ENCODE measurements at places on chromosomes 12 and 14.

DNA sequence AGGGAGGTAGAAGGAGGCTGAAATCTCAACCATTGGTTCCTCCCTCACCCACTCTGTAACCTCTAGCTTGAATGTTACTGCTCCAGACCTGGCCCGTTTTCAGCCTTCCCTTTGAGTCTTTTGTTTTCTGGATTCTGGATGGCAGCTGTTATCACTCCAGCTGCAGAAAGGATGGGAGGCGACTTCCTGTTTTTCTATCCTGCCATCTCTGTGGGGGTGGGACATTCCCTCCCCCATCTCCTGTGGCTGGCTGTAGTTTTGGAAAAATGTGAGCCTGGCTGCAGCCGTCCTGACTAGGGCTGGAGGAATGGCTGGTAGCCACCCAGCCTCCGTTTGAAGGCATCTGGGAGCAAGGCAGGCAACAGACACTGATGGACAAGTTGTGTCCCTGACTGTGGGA, 2.9 kb upstream of the PPFIBP1 start:
- no peak for DNase-seq

DNA sequence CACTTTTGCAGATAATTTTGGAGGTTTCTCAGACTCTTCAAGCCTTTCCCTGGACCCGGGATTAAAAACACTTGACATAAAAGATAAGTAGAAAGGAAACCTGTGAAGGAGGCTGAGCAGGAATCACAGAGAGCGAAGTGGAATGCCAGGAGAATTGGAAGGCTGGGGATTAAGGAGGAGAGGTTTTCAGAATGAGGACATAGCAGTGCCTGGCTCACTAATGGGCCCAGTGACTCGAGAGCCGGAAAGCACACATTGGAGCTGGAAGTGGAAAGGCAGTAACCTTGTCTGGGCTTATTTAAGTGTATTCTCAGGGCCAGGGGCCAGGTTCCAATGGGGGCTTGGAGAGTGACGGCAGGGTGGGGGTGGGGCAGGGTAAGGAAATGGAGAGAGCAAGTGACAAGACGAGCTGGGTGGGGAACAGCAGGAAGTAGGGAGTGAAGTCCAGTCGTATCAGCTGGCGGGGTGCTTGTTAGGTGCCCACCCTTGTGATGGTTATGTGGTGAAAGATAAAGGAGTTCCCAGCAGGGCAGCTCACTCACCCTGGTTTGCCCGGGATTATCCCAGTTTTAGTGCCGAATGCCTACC, 13.1 kb downstream of the EVL start:
- no peak for DNase-seq

- no peak for DNase-seq
These were observed 241.0 kb upstream of the ATP2B1 start for GRCh38 chr12:89949457-89950195.

DNA sequence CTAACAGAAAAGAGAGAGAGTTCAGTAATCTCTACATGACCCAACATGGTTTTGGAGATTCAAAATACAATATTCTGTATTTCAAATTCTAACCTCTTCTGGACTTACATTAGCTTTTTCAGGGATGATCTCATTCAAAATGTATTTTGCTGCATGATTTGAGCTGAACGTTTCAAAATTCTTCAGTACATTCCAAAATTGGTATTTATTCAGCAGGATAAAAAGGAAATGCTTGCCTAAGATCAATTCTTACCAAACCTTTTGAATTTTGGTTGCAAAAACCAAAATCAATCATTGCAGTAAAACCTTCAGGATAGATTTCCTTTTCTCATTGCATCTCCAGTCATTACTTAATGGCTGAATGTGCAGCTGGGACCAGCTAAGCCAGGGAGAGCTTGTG, 1761.3 kb upstream of the SEL1L start:
- DNase-seq: peak; percentile 39

GRCh38 chr12:19810213-19810612, 370.9 kb downstream of the AEBP2 start:
- no peak for DNase-seq

DNA sequence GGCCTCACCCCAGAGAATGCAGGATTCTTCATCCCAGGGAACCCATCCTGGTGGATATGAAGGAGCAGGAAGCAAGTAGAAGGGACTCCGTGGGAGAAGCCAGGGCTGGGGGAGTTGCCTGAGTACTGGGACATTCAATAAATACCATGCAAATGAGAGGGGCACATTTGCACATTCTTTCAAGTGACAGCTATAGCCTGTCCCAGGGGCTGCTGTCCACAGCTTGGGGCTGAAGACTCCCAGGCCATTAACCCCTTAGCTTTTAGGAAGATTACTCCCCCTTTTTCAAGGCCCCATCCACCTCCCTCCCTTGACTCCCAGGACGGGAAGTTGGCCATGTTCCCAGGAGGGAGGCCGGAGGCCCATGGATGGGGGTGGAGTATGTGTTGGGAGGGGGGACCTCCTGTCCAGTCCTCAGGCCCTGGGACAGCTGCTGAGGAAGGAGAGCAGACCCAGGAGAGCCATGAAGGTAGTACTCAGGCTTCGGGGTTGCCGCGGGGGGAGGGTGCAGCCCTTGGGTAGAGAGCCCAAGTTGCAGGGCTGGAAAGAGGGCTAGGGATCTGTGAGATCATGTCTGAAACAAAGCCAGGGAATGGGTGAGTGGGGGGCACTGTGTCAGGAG, 974 bp upstream of the TNS2 start:
- DNase-seq: peak; percentile 14

GRCh38 chr14:69483765-69484443, 624 bp upstream of the PLEKHD1 start:
- DNase-seq: peak; percentile 60

DNA sequence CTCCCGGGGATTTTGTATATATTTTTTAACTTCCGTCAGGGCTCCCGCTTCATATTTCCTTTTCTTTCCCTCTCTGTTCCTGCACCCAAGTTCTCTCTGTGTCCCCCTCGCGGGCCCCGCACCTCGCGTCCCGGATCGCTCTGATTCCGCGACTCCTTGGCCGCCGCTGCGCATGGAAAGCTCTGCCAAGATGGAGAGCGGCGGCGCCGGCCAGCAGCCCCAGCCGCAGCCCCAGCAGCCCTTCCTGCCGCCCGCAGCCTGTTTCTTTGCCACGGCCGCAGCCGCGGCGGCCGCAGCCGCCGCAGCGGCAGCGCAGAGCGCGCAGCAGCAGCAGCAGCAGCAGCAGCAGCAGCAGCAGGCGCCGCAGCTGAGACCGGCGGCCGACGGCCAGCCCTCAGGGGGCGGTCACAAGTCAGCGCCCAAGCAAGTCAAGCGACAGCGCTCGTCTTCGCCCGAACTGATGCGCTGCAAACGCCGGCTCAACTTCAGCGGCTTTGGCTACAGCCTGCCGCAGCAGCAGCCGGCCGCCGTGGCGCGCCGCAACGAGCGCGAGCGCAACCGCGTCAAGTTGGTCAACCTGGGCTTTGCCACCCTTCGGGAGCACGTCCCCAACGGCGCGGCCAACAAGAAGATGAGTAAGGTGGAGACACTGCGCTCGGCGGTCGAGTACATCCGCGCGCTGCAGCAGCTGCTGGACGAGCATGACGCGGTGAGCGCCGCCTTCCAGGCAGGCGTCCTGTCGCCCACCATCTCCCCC, 777 bp downstream of the ASCL1 start:
- DNase-seq: peak; percentile 80

DNA sequence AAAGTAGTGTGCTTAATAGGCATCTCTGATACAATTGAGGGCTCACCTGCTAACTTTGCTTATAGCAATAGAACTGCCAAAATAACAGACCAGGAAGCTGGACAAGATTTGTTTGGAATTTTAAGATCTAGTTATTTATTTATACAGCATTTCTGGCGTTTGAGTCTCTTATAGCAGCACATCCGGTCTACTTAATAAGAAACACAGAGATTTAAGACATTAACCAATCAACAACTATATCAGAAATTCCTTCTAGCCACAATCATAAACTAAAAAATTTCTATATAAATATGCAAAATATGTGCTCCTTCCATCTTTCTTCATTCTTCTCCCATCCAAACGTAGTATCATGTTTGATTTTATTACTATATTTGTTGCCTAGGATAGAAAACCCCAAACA, 2.6 kb downstream of the RTN1 start:
- no peak for DNase-seq

GRCh38 chr12:129854591-129854990, 49.2 kb downstream of the TMEM132D start:
- DNase-seq: no peak

DNA sequence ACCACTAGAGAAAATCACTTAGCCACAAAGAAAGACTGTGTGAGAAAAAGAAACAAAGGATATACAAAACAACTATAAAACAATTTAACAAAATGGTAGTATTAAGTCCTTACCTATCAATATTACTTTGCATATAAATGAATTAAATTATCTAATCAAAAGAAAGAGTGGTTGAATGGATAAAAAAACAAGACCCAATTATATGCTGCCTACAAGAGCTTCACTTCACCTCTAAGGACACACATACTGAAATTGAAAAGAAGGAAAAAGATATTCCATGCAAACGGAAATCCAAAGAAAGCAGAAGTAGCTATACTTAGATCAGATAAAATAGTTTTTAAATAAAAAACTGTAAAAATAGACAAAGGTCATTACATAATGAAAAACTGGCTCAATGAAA, 134.9 kb upstream of the CCDC196 start:
- DNase-seq: no peak

DNA sequence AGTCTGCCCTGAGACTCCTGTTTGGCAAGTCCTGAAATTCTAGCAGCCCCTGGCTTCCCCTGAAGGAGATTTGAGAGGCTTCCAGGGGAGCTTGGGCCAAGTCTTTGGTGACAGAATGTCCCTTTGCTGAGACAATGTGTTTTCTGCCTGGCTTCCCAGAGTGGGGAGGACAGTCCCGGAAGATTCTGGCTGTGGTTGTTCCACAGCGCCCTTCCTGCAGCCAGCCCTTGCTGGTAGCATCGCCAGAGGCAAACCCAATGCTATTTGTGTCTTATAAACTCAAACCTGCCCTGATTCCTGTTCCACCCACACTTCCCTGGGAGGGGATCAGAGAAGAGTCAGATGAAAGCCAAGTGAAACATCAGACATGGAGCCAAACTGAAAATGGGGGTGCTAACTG, 56.4 kb upstream of the OAS1 start:
- DNase-seq: no peak

DNA sequence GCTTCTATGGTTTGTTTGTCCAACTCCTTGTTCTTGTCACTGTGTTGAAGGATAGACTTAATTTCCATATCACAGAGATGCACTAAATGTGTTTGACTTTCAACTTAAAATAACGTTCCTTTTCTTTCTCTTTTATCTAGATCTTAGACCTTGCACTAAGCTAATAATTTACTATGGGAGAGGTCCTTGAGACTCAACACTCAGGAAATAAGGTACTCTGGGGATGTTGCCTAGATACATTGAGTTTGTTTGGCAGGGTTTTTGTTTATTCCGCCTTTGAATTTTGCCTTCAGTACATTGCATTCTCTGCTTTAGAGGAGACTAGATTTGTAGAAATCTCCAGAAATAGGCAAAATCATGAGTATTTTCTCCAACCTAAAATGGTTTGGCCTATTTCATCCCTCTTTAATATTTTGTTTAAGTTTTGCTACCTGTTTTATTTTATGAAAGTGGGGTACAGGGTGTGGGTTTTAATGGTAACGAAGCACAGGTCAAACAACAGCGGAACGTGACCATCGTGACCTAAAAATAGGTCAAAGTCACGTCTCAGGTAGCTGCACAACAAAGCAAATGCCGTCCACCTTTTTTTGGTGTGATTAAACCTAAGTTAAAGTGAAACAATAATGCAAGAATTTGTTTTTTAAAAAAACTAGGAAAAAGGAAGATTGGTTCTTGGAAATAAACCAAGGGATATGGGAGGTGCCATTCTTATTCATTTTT, 115.3 kb upstream of the CPSF6 start:
- DNase-seq: no peak

- no peak for DNase-seq
These were observed 2.9 kb upstream of the ATG14 start for GRCh38 chr14:55414551-55414950.

DNA sequence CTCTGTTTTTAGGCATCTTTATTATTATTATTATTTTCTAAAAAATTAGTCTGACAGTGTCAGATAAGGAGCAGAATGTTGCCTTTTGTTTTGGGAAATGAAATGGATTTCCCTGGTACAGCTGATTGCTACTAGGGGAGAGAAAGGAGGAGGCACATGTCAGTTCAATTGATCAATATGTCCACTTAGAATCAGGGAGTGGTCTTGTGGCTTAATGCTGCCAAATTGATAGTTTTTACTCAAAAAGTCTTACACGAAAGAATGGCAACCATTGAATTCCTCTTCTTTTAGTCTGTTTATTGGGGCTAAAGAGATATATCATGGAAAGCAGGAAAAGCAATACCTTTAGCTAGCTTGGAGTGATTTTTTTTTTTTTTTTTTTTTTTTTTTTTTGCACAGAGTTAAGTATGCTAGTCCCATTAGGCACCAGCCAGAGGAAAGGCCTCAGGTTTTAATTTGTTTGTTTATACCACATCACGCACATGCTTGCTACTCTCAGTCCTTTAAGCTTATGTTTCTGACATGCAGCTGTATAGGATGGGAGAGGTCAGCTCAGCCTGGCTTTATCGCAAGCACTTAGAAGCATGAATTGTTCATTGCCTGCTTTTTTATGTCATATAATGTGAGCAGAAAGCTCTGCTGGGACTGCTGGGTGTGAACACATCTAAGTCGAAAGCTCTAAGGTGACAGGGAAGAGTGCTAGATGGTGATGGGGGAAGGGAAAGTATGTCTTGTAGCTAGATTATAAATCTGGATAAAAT, 1.4 kb downstream of the AKAP6 start:
- no peak for DNase-seq

- peak; percentile 67 for DNase-seq
These were observed 26.3 kb upstream of the BCDIN3D start for GRCh38 chr12:49868952-49869815.

DNA sequence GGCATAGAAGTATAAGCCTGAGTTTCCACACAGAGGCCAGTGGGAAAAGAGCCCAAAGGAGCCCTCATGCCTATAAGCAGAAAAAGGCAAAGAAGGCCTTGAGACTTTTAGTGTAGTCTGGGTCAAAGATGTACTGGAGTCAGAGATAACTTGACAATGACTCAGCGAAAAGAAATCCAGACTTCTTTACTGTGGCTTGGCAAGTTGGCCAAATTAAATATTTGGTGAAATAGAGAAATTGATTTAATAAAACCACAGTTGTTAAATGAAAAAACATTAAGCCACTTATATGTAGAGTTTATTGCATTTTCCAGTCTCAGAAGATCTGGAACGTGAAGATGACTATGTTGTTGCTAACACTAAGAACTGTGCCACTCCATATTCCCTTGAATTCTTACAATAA, 105.1 kb downstream of the TMTC3 start:
- no peak for DNase-seq

DNA sequence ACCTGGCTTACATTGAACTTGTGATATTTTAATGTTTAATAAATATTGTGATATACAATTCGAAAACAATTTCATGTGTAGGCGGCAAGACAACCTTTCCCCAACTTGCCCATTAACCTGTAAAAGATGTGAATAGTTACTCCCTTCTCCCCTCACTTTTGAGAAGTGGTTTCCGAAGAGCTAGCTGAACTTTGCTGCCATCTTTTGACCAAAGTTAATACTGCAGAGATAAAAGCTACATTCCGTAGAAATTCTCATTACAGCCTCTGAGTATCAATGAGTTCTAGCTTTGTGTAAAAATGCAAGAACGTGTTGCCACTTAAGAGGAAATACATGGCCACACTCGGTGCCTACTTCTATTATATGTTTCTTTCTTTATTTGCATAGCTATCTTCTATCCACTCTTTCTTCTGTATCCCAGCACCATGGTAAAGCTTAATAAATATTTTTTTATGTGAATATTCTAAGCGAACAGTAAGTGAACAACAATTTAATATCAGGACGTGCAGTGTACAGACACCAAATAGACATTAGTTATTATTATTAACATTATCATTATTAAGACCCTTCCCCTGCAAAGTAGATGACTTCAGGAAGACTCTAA, 105.1 kb upstream of the TMEM260 start:
- DNase-seq: peak; percentile 46

GRCh38 chr12:16920451-16920850, 314.5 kb upstream of the LMO3 start:
- no peak for DNase-seq

Data from D341Med (cell line).